ENCODE measurements at places on chromosomes 1 and 21.

GRCh38 chr1:165351863-165352441 lies 4.6 kb downstream of the LMX1A start:
- DNase-seq = no peak

GRCh38 chr1:223707256-223708000 lies 4.9 kb upstream of the CAPN2 start:
- DNase-seq = no peak

- no peak for DNase-seq
These were observed 216.1 kb downstream of the HHIPL2 start for GRCh38 chr1:222331765-222332164.

DNA sequence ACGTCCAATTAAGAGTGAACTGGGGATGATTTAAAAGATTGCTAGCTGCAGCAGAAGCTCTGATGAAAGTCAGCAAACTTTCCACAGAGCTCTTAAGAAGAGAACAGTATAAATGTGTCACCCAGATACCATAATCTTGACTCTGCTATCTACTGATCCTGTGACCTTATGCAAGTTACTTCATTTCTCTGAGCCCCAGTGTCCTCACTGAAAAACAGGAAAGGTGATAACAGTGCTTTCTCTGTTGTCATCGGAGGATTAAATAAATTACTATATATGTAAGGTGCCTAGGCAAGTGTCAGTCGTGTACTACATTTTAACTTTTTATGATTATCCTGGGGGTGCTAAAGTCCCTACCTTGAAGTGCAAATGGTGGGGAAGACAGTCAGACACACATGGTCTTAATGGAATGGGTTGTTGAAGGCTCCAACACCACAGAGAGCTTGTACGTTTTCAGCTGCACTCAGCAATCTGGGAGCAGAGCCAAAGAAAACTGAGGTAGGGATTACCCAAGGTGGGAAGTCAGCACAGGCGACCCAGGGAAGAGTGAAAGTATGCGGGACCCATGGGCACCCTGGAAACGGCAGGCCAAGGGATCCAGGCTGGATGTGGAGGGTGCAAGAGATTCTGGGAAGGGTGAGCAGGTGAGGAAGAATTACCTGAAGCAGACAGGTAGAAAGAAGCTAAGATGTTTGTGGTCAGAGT lies 82.8 kb downstream of the DTL start:
- no peak for DNase-seq

- DNase-seq = no peak
These were observed 33.3 kb downstream of the PTPRF start for GRCh38 chr1:43563876-43564539.

- DNase-seq = no peak
These were observed 44.6 kb downstream of the TBCE start for GRCh38 chr1:235411489-235412486.

- DNase-seq = peak; percentile 1
These were observed 508 bp downstream of the RAVER2 start for GRCh38 chr1:64745181-64745985.

GRCh38 chr1:162387226-162388082 lies 5.9 kb downstream of the C1orf226 start:
- no peak for DNase-seq

GRCh38 chr21:38208118-38208517 lies 48.7 kb upstream of the KCNJ15 start:
- DNase-seq = no peak

GRCh38 chr1:55781944-55782482 lies 566.8 kb upstream of the USP24 start:
- DNase-seq = no peak

- no peak for DNase-seq
These were observed 39.1 kb downstream of the NIPAL3 start for GRCh38 chr1:24454673-24455072.

- DNase-seq = no peak
These were observed 70.5 kb upstream of the APOBEC4 start for GRCh38 chr1:183723571-183723970.

DNA sequence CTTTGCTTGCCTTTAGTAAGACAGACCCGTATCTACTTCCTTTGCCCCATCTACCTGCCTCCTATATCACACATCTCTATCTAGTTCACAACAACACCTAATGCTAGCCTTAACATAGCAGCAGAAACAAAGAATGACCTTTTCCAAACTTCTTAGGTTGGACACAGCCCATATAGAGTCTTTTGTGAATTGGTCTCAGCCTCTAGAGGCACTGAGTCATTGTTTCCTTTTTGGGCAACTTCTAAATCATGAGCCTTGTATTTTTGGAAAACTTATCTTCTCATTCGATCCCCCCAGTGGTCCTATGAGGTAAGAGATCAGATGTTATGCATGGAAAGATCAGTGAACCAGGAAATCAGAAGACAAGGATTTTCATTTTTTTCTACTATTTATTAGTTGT lies 679.4 kb upstream of the USP24 start:
- DNase-seq = no peak

DNA sequence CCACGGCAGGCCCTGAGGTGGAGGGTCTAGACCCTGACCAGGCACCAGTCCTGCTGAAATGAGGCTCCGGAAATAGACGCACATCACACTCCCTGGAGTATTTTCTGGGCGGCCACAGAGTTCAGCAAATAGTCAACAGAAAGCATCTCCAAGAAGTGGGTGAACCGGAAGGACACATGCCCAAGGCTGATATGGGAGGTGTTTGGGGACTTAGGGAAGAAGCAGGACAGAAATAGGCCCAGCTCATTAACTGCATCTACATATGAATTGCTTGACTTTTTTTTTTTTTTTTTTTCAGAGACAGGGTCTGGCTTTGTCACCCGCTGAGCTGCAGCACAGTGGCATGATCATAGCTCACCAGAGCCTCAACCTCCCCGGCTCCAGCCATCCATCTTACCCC lies 36.5 kb upstream of the GPR157 start:
- DNase-seq = no peak

DNA sequence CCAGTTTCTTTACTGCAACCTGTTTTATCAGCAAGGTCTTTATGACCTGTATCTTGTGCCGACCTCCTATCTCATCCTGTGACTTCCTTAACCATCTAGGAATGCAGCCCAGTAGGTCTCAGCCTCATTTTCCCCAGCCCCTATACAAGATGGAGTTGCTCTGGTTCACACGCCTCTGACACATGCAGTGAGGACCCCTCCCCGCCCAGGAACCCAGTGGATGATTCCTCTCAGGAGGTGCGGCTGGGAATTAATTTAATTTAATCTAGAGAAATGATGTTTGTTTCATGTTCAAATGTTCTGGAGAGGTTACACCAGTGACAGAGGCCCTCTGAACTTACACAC lies 39.0 kb upstream of the LBR start:
- no peak for DNase-seq

- DNase-seq = no peak
These were observed 240.5 kb downstream of the TGFB2 start for GRCh38 chr1:218585511-218586184.

DNA sequence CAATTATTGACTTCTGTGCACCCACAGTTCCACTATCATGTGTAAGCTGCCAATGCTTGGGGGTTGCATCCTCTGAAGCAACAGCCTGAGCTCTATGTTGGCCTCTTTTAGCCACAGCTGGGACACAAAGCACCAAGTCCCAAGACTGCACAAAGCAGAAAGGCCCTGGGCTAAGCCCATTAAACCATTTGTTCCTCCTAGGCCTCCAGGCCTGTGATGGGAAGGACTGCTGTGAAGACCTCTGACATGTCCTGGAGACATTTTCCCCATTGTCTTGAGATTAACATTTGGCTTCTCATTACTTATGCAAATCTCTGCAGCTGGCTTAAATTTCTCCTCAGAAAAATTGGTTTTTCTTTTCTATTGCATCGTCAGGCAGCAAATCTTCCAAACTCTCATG lies 123.7 kb upstream of the DEPDC1 start:
- DNase-seq = no peak

GRCh38 chr1:151372058-151372934 lies at the start of gene SELENBP1:
TSS of gene SELENBP1 (minus strand) at chr1:151372705. CDS start at chr1:151372641, 64 bp downstream.
- DNase-seq = no peak

DNA sequence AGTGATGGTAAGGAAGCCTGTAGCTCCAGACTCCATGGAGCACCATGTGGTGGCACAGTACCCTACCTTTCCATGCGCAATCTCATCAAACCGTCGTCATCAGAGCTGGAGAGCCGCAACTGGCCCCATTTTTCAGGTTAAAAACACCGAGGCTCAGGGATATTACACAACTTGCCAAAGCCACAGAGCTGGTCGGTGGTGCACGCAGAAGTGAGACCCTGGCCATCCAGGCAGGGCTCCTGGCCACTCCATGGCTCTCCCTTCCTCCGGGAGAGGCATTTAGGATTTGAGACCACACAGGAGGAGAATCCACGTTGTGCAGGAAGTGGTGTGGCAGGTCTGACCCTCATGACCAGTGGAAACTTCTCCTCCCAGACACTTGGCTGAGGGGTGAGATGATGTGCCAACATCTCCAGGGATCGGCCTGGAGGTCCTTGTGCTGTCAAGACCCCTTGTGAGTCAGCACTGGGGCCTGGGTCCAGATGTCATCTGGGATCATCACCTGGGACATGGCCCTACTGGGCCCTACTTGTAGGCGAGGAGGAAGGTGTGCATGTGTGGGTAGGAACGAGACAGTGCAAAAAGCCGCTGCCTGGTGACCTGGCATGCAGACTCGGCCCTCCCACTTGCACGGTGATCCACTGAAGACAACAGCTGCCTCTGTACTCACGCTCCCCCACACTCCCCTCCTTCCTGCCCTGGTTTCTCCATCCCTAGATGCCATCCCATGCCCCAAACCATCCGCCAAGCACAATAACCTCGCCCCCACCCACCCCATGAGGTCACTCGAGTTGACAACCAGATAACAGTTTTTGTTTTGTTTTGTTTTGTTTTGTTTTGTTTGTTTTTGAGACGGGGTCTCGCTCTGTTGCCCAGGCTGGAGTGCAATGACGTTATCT lies 10.4 kb downstream of the TFF3 start:
- DNase-seq = no peak

DNA sequence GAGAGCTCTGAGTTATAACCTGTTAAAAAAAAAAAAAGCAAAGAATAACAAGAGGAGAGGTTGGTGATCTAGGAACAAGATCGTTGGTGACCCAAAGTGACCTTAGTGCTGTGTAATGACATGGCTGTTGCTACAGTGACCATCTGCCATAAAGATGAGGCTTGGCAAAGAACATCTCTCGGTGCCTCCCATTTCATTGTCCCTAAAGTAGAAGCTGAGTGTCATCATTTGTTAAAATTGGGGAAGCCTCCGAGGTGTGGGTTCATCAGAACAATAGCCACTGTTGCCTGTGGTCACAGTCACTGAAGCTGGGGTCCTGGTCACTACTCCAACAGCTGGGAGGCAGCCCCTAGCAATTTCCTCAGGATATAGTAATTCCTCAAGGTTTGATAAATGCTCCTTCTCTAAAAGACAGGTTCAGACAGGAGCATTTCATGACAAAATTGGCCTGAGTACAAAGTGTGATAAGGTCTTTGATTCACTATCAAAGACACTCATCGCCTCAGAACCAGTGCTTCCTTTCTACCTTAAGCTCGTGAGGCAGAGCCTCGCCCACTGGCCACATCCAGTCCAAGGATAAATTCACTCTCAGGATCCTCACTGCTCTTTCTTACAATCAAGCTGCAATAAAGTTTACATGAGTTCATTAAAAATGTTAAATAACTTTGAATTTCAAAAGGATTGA lies 81.9 kb upstream of the RGS2 start:
- no peak for DNase-seq

- DNase-seq = no peak
These were observed 1.3 kb upstream of the TXNIP start for GRCh38 chr1:145997718-145998023.

- no peak for DNase-seq
These were observed 1288.3 kb upstream of the B3GALT2 start for GRCh38 chr1:194474701-194475100.

- DNase-seq = no peak
These were observed 68.7 kb upstream of the LRIF1 start for GRCh38 chr1:111032295-111032897.

DNA sequence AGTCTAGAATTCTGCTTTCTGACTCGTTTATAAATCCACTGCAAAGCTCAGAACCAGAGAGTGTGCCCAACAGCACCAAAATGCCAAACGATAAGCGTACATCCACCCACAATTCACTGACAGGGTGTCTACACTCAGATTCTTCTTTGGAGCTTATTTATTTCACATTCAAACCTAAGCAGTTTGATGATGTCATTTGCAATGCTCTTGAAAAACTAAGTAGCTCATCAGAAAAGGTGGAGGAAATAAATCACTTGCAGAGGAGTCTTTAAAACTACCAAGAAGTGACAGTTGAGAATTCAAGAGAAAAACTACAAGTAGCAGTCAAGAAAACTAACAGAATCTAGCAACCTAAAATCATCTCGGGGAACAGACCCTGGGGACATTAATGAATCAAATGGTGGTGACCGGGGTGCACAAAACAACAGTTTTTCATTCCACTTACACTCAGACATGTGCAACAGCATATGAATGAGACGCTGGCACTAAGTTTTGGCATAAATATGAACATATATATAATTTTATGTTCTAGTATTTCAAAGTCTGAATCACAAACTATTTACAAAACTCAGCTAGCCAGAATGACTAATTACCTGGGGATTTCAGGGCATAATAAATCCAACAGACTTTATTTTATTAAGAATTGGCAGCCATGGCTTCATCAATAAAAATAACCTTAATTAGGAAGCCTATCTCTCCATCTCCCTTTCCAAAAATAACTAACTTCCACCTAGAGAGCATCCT lies 119.4 kb downstream of the SIPA1L2 start:
- DNase-seq = no peak

DNA sequence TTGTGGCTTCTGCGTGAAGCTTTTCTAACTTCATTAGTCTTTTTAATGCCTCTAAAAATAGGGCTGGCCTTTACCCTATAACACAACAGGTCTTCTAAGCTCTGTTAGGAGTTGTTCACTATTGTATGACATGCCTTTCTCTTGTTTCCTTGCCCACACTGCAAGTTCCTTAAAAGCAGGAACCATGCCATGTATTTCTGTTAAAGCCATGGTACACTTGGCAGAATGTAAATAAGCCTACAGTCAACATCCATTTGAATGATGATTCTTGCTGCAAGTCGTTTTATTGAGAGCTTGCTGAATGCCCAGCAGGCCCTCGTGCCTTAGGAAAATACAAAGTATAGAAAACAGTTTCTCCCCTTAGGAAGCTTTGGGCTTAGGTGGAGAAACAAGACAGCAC lies 214.6 kb downstream of the DUSP10 start:
- no peak for DNase-seq

- DNase-seq = no peak
These were observed 4.1 kb downstream of the SCCPDH start for GRCh38 chr1:246728311-246728710.

Data from activated T-helper 9 cell treated with anti-CD3 and anti-CD28 coated beads, Interleukin-2, amount 50 U/mL, for 16 hours (primary cell).